ENCODE measurements at places on chromosomes 1 and 21. TPM values are rescaled to one million over a fixed set of nuclear protein-coding genes. Genes with fewer than 3 reads are reported as not detected.
A peak's percentile ranks its signal among the peaks of the same experiment; 100 is the strongest.

Gene RGS2
- total RNA-seq = 5.0 TPM

Gene SMIM1
- total RNA-seq = 1.4 TPM

DNA sequence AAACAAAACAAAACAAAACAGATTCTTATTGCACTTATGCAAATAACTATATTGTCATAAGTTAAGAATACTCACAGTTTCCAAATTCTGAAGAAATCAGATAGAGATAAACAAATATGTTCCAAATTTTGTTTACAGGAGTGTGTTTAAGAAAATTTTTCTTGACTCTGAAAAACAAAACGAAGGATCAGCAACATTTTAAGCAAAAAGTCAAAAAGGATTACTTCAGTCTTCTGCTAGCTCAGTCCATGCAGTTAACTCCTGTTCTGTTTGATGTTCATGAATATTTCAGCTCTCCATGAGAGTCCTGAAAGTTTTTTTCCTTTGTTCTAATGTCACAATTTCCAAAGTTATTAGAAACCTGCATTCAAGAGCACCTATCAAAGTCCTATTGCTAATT lies 33.2 kb upstream of the KLF18 start:
- DNase-seq = no peak

Gene CFAP141
- not detected for total RNA-seq

- peak; percentile 45 for DNase-seq
Measured at GRCh38 chr1:8970870-8971337, 25.2 kb downstream of the CA6 start.

DNA sequence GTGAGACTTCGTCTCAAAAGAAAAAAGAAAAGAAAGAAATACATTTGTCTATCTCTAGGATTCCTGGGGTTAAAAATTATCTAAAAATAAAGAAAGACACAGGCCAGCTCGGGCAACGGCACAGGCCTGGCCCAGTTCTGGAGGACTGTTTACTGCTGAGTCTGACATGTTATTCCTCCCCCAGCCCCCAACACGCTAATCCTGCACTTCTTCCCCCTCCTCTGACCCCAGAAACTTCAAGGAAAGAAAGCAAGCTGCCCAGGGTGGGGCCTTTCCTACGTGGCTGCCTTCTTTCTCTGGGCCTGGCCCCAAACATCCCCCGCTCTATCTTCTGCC lies 40.0 kb downstream of the ACOT7 start:
- DNase-seq = no peak

DNA sequence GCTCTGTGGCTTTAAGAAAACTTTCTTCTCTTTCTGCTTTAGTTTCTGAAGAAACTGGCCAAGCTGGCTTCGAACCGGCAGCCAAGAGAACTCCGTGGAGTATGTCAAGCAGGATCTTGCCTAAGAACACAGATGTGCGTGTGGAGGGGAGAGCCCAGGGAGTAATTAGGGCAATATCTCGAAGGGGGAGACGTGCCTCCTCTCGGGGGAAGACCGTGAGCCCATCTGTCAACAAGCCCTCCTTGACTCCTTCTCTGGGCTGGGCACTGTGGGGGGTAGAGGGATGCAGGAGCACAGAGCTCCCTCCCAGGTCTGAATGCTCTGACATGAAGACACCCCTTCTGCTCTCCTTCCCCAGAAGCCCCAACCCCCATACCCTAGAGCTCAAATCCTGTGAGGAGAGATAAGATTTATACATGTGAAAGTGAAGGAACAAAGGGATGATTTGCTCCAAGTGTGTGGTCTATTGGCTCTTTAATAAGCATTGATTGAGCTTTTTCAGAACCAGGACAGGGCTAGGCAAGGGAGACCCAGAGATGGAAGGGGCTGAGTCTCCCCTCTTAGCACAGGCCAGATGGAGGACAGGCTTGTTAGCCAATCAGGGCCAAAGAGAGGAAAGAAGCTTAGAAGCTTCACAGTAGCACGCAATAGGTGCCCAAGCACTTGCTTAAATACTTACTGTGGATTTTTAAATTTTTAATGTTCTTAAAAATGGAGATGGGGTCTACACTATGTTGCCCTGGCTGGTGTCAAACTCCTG lies 37.5 kb downstream of the EDN2 start:
- DNase-seq = no peak

DNA sequence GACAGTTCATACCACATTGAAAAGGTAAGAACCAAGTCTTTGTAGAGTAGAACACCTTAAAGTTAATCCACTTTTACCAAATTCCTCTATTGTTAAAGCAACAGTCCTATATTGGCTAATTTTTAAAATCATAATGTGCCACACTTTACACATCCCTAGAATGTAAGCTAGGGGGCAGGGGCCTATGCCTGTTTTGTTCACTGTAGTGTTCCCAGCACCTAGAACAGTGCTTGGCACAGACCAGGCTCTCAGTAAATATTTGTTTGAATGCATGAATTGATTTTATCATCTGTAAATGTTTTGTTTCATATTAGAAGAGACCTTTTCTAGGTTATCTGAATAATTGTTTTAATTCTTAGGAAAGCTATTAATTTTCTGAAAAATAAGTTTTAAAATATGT lies 9.1 kb downstream of the SMAP2 start:
- no peak for DNase-seq

Gene IRF6
- total RNA-seq = not detected

DNA sequence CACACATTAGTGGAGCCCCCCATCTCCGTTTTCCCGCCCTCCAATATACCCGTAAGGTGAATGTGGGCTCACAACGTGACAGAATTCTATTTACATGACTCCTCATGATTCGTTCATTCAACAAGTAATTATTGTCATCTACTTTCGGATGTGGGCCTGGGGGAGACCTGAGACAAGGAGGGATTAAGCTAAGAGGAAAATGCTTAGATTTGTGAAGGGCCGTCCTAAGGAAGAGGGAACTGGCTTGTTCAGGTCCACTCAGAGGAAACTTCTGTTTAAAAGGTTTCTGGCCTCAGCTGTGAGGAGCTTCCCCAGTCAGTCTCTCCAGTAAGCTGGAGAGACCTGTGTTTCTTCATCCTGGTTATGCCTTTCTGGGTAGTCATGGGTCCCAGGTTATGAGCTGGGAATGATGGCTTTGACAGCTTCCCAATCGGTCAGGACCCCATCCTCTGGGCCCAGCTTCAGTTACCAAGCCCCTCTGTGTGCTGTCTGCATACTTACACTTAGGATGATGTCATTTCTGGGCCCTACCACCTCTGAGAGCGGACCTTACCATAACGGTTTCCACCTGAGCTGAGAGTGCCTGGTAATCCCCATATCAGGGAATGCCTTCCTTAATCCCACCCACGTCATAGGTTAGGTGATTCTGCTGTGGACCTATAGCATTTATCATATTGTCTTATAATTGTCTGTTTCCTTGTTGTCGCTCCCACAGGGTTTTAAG lies 687 bp upstream of the ERI3 start:
- no peak for DNase-seq

Gene RPTN
- not detected for total RNA-seq

GRCh38 chr1:66848193-66848592 lies 47.1 kb upstream of the INSL5 start:
- no peak for DNase-seq

- DNase-seq = no peak
Measured at GRCh38 chr1:156901966-156902915, 8.7 kb downstream of the PEAR1 start.

DNA sequence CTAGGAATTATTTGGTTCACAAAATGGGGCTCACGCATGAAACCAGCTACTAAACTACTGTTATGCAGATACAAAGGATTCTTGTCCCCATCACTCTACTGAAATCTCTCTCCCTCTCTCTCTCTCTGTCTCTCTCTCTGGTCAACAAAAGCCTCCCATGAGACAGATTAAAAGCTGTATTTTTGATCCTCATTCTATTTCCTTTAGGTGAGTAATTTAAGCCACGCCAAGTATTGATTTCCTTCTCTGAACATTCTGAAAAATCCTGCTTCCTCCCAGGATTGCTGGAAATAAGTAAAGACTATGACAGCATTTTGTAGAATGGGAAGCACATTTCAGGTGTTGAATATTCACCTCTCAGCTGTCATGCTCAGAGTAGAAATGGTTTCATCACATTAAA lies 43.7 kb downstream of the PRDX6 start:
- no peak for DNase-seq

GRCh38 chr1:195294911-195295310 lies 1313.3 kb downstream of the KCNT2 start:
- no peak for DNase-seq

GRCh38 chr21:38211321-38211720 lies 45.5 kb upstream of the KCNJ15 start:
- no peak for DNase-seq

Gene ATPAF1
- 42.7 TPM for total RNA-seq

GRCh38 chr1:33971913-33972312 lies 108.0 kb downstream of the HMGB4 start:
- DNase-seq = no peak

DNA sequence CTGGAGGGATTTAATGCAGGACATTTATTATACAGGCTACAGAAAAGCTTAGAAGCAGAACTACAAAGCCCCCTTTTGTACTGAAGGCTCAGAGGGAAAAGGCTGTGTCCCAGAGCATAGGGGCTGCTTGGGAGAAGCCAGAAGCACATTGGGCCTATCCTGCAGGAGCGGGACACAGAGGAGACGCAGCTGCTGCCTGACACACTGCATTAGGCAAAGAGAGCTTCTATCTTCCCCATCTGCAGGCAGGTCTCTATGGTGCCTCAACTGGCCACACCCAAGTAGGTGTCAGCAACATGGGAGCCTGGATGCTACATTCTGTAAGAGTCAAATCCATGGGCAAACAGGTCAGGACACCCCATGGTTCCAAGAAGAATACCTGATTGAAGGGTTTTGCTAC lies 595.9 kb downstream of the AJAP1 start:
- no peak for DNase-seq

Gene TAF12
- total RNA-seq = 32.0 TPM

- DNase-seq = no peak
Measured at GRCh38 chr21:43619344-43619743, 39.9 kb downstream of the HSF2BP start.

DNA sequence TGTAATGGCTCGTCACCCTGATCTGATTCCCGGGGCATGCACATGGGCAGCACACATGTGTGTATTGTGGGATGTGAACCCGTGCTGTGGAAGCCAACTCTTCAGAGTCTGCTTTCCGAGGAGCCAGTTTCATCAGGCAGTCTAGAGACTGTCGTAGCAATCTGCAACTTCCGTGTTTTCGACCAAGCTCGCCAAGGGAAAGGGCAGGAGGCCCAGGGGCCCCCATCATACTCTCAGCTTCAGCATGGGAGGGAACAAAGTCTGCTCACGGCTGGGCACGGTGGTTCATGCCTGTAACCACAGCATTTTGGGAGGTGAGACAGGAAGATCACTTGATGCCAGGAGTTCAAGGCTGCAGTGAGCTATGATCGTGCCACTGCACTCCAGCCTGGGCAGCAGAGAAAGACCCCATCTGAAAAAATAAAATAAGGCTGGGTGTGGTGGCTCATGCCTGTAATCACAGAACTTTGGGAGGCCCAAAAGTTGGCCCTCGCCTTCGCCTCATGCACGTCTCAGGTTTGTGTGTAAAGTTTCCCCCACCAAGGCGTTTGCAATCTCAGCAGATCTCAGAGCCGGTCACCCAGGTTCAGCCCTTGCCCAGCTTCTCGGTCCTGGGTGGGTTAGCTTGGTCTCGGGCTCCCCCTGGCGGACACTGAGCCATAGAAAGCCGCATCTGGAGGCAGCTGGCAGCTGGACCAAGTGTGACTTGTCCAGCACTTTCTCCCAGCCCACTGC lies 48.5 kb upstream of the SLC25A33 start:
- DNase-seq = peak; percentile 69

Gene SELP
- 0.16 TPM for total RNA-seq

Gene SPRR2B
- total RNA-seq = not detected

DNA sequence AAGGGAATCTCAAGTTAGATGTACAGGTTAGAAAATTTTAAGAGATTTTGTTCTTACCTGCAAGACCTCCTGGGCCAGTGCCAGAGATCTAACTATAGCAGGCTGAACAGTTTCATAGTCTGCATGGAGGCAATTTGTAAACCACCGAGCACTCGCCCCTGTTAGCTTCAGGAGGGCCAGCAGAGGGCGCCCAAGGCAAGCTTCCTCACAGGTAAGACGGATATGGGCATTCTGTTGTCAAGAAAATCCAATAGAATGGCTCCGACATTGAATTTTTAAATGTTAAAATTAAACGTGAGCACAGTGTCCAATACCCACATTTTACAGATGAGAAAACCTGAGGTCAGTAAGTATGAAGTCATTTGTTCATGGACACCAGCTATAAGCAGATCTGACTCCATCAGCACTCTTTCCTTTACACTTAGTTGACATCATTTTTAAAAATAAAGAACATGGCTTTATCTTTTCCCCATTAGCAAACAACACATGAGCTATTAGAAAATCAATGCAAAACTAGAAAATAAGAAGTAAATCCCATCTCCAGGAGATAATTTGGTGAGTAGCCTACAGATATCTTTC lies 2.2 kb downstream of the REG4 start:
- peak; percentile 56 for DNase-seq
